ENCODE measurements at places on chromosomes 3 and 15. TPM values are rescaled to one million over a fixed set of nuclear protein-coding genes. Genes with fewer than 3 reads are reported as not detected.

The ALAS1 gene
- 26.6 TPM for total RNA-seq

The MYLK gene
- total RNA-seq: 2,153 TPM

The HESX1 gene
- not detected for total RNA-seq

The CSPG4 gene
- total RNA-seq: 122 TPM

The SUSD5 gene
- total RNA-seq: 2.1 TPM

The CLDN16 gene
- not detected for total RNA-seq

The GHSR gene
- 0.55 TPM for total RNA-seq

The CCR1 gene
- 16.3 TPM for total RNA-seq

- no peak for DNase-seq
Measured at GRCh38 chr3:36591959-36592358, 172.4 kb downstream of the DCLK3 start.

- no peak for DNase-seq
Measured at GRCh38 chr3:56303487-56303886, 164.8 kb downstream of the ERC2 start.

DNA sequence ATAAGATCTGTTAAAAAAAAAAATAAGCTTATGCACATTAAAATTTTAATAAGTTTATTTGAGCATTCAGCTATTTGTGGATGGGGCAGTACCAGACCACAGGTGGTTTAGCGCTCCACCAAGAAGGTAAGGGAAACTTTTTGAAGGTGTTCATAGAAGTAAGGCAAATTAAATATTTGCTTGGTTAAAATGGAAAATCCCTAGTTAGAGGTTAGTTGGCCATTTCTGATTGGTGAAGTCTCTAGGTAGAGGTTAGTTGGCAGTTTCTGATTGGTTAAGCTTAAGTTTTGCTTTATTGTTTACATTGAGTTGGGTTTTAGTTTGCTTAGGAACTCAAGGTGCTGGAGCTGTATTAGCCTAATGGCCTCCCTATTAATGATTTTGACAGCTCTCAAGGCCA, 30.7 kb downstream of the SCN11A start:
- no peak for DNase-seq

- no peak for DNase-seq
Measured at GRCh38 chr15:71807691-71808091, 2.7 kb upstream of the NR2E3 start.

DNA sequence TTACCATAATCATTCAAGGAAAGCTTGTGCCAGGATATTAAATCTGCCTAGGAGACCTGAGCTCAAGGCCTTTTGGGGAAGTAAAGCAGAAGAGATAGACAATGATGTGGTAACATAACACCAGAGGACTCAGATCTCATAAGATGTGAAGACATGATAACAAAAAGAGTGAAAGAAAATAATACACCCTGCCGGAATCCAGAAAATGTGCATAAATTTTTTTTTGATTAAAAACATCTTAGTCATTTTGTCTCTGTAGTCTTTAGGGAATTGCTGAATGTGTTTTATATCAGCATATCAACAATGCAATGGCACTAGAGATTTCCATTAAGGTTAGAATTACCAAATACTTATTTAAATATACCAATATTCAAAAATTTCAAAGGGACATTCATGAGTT, 326.8 kb upstream of the ROBO1 start:
- no peak for DNase-seq

DNA sequence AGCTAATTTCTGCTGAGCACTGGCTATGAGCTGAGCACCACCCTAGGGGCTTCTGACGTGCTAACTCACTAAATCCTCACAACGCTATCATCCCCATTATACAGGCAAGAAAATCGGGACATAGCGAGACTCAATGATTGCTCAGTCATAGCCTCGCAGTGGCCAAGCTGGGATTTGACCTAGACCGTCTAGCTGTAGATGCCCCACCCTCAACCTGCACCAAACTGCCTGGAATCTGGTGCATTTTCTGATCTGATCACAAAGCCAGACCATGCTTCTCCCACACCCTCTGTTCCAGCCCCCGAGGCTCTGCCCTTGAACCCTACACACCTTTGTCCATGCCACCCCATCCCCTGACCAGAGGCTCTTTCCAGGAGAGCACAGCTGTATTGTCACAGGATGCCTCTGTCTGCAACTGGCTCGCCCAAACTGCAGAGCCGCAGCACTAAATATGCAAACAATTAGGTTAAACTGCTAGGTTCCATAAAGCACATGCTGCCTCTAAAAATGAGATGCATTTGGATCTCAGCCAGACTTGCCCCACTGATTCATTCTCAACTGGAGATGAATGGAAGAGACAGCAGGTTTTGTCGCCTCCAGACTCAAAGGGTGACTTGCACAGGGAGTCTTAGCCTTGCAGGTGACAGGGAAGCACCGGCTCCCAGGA, 95.2 kb downstream of the NUP210 start:
- no peak for DNase-seq

- no peak for DNase-seq
Measured at GRCh38 chr15:76953913-76954312, 22.4 kb downstream of the RCN2 start.

- no peak for DNase-seq
Measured at GRCh38 chr3:14434498-14435151, 32.2 kb downstream of the SLC6A6 start.

DNA sequence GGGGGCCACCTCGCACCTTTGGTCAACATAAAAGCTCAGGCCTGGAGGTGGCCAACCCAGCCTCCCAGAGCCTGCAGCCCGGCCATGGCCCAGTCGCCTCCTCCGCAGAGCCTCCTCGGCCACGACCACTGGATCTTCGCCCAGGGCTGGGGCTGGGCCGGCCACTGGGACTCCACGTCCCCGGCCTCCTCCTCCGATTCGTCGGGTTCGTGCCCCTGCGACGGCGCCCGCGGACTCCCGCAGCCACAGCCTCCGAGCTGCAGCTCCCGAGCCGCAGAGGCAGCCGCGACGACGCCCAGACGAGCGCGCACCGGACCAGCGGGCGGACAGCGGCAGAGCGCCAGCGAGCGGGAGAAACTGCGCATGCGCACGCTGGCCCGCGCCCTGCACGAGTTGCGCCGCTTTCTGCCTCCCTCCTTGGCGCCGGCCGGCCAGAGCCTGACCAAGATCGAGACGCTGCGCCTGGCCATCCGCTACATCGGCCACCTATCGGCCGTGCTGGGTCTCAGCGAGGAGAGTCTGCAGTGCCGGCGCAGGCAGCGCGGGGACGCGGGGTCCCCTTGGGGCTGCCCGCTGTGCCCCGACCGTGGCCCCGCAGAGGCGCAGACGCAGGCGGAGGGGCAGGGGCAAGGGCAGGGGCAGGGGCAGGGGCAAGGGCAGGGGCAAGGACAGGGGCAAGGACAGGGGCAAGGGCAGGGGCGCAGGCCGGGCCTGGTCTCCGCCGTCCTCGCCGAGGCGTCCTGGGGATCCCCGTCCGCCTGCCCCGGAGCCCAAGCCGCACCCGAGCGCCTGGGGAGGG, at the start of gene MESP2:
Gene MESP2 (plus strand): TSS at position 59 of the 799 bp plus-strand sequence. CDS start 26 bp downstream, at position 85.
- DNase-seq: peak; percentile 93

GRCh38 chr3:147758771-147759170, 349.6 kb downstream of the ZIC1 start:
- no peak for DNase-seq

DNA sequence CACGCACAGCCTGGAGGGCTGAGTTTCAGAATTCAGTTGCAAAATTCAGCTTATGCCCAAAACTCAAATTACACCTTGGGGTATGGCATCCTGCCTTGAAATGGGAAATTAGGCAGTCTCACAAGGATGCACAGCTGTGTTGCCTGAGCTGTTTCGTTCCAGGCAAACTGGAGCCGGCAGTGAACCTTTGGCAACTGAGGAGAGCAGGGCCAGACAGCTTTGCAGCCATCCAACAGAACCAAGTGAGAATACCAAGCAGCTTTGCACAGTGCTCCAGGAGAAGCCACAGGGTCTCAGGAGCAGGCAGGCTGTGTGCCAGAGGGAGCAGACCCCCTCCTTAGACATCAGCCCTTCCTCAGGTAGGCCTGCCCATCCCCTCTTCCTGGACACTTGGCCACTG, 32.5 kb upstream of the BFSP2 start:
- no peak for DNase-seq

All from sigmoid colon (tissue), 7 donors.